ENCODE measurements at places on chromosomes 2 and 18.

- no peak for DNase-seq
These were observed 56.1 kb downstream of the OSBPL6 start for GRCh38 chr2:178250429-178250828.

DNA sequence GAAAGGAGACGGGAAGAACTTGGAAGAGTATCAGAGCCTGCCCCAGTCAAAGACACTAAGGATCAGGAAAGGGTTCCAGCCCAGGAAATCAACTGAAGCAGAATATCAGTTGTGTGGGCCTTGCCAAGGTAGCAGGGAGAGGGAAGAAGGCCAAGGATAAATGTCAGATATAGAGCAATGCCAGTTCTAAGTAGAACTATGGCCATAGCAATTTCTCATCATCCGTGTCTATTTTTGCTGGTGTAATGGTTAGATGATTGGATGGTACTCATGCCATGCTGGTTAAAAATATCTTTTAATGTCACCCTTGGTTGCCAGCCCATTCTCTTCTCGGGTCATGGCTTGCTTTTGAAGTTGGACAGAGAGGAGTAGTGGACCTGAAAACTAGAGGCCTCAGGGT, 41.9 kb downstream of the MAIP1 start:
- DNase-seq, result no peak

GRCh38 chr2:102282678-102283091, 28.7 kb upstream of the IL1RL1 start:
- no peak for DNase-seq

DNA sequence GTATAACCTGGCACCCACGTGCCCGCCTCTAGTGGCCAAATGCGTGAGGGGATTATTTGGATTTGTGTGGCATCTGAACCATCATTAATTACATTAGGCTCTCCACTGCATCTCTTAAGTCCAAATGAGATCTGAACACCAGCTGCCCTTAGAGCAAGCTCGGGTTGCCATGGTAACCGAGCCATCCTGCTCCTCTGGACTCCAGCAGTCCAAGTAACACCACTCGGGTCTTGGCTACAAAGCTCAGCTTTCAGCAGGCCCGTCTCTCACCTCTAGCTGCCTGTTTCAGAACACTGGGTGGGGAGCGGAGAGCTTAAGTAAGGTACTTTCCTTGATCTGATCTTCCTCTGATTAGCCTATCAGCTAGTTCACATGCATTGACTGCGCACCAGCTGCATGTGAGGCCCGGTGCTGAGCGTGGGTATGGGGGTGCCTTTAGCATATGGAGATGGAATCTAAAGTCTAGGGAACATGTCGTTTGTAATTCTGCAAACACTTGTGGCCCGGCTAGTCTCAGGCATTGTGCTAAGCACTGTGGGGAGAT, 14.1 kb upstream of the CYS1 start:
- no peak for DNase-seq

Measured in RCC 7860 (cell line).